ENCODE measurements at places on chromosomes 13 and 19.

GRCh38 chr13:46795321-46795720, 1.6 kb downstream of the ESD start:
- peak; percentile 18 for DNase-seq

DNA sequence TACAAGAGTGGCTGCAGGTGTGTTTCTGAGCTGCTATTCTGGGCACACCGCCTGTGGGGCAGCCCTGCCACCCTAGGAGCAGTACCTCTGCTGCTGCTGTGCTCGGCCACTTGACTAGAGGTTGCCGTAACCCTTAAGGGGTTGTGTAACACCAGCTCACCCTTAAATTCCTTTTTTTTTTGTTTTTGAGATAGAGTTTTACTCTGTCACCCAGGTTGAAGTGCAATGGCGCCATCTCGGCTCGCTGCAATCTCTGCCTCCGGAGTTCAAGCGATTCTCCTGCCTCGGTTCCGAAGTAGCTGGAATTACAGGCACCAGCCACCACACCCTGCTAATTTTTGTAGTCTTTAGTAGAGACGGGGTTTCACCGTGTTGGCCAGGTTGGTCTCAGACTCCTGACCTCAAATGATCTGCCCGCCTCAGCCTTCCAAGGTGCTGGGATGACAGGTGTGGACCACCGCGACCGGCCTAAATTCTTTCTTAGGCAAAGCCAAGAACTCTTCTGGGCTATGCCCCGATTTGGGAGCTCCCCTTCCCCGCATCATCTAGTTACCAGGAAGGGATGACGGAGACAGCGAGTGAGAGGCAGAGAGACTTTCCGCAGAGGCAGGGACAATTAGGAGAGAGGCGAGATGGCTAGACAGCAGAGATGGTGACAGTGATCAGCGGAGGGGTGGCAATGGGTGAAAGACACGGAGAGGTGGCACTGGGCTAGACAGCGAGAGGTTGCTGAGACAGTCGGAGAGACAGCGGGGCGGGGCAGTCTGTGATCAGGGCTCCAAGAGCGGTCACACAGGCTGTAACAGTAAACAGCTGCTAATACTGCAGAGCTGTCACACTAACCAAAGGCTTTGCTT, 4.4 kb upstream of the LILRA5 start:
- DNase-seq, result no peak

- peak; percentile 34 for DNase-seq
Observed at GRCh38 chr19:45767410-45767880, 1.6 kb downstream of the SIX5 start.

DNA sequence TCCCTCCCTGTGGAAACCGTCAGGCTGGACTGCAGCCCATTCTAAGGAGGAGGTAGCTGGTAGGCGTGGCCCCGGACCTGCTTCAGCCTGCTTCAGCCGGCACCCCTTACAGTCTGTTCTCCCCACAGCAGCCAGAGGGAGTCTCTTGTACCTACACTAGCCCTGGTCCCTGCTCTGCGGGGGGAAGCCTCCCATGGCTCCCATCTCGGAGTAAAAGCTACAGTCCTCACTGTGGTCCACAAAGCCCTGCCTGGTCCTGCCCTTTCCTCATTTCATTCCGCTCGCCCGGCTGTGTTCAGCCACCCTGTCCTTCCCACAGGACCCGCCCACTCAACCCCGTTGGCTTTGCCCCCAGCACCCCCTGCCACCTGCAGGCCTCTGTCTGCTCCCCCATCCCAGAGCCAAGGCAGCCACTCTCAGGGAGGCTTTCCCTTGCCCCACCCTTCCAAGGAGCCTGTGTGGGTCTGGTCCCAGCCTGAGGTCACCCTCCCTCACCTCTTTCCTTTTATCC, 1.3 kb downstream of the PGLYRP1 start:
- no peak for DNase-seq

DNA sequence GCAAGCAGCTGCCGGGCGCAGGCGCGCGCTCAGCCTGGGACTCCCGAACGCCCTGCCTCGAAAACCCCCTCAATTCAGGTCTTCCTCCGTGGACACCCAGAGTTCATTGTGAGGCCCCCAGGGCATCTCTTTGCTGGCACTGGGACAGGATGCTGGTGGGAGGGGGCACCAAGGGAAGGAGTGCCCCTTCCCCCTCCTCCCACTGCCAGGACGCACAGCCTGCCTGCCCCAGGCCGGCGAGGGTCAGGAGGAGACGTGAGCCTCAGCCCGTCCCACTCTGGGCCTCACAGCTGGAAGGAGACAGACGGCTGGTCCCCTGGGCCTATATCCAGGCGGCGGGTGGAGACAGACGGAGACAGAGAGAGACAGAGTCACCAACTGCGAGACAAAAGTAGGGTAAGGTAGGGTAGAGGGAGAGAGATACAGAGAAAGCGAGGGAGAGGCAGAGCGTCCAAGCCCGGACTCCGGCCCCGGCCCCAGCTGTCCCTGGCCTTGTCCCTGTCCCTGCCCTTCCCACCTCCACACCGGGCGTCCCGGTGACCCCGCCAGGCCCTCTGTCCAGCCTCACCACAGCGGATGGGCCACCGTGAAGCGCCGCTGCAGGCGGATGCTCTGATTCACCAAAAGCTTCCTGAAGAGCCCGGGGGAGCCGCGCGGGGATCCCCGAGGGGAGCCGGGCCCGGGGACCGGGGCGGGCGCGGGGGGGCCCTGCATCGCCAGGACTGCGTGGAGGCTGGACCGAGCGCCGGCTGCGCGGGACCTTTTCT, at the start of gene PDE4C:
Gene PDE4C (minus strand): TSS at position 737 of the 767 bp plus-strand sequence. CDS start 23 bp downstream, at position 714.
- DNase-seq, result no peak
